ENCODE measurements at places on chromosomes 16 and 17.

GRCh38 chr16:1057252-1057932 is 15.2 kb upstream of the SSTR5 start:
- peak overlapping the region; percentile 32 for H3K4me3 ChIP-seq
- no peak overlapping the region for H3K27ac ChIP-seq
- DNase-seq, result peak; percentile 65
- no peaks in the 10 kb centered on the region for H3K4me1 ChIP-seq

DNA sequence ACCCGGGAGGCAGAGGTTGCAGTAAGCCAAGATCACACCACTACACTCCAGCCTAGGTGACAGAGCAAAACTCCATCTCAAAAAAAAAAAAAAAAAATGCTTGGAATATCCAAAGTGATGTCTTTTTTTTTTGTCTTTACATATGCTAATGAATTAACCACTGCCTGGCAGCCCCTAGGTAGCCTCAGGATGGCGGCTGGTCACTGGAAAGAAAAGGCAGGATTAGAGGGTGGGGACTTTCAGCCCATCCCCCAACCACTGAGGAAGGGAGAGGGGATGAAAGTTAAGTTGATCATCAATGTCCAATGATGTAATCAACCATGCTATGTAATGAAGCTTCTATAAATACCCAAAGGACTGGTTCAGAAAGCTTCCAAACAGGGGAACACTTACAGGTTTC is 26.8 kb downstream of the RNF157 start:
- H3K36me3 ChIP-seq, result no peaks in the 10 kb centered on the region
- peak; percentile 60 for DNase-seq
- peaks cover 25% of the 10 kb centered on the region for H3K4me1 ChIP-seq

- H3K4me1 ChIP-seq, result no peaks in the 10 kb centered on the region
- no peak for DNase-seq
- no peaks in the 10 kb centered on the region for H3K27me3 ChIP-seq
- H3K36me3 ChIP-seq, result peaks cover 3% of the 10 kb centered on the region
- H3K4me3 ChIP-seq, result no peak overlapping the region
- no peak overlapping the region for H3K27ac ChIP-seq
Measured at GRCh38 chr17:11105141-11105540, 135.9 kb upstream of the SHISA6 start.

- H3K4me1 ChIP-seq, result peaks cover 31% of the 10 kb centered on the region
- H3K4me3 ChIP-seq, result no peak overlapping the region
- no peaks in the 10 kb centered on the region for H3K27me3 ChIP-seq
- H3K27ac ChIP-seq, result no peak overlapping the region
Measured at GRCh38 chr16:74608944-74609343, 2.0 kb upstream of the GLG1 start.

- no peak for DNase-seq
- no peaks in the 10 kb centered on the region for H3K36me3 ChIP-seq
- H3K4me3 ChIP-seq, result no peak overlapping the region
- no peaks in the 10 kb centered on the region for H3K27me3 ChIP-seq
- H3K4me1 ChIP-seq, result no peaks in the 10 kb centered on the region
- H3K27ac ChIP-seq, result no peak overlapping the region
Measured at GRCh38 chr17:39765175-39765574, 27.4 kb downstream of the GRB7 start.

- no peak overlapping the region for H3K27ac ChIP-seq
- DNase-seq, result no peak
- peaks cover 9% of the 10 kb centered on the region for H3K4me1 ChIP-seq
Measured at GRCh38 chr16:27853101-27853500, 210.4 kb downstream of the GSG1L start.

DNA sequence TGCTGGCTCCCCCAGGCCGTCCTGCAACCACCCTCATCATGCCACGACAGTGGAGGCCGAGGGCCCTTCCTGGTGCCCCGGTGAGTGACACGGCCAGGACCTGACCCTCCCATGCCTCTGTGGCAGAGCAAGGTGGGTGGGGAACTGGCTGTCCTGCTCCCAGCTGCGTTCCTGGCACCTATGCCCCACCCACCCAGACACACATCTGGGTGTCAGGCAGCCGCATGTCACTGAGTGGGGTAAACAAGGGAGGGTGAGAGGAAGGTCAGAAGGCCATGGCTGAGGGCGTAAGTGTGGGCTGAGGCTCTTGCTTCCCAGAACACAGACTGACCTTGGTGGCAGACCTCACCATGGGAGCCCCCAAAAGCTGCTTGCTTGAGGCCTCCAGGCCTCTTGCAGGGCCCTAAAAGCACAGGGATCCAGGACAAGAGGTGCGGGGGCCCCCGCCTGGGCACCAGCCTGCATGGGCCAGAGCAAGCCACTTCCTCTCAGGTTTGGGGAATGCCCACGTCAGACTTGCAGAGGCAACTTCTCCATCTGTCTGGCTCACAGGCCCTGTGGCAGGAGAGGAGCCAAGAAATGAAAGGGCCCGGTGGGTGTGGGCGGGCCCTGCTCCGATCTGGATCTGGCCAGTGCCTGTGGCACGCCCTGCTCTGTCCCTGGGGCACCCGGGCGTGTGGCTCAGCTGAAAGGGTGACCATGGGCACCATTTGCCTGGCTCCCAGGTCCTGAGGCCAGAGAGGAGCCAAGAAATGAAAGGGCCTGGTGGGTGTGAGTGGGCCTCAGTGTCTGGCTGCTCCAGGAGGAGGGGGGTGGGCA is 3.9 kb upstream of the CCDC57 start:
- no peaks in the 10 kb centered on the region for H3K4me1 ChIP-seq
- no peak for DNase-seq

GRCh38 chr17:43385046-43385831 is 13.6 kb upstream of the ARL4D start:
- H3K36me3 ChIP-seq, result no peaks in the 10 kb centered on the region
- no peak overlapping the region for H3K4me3 ChIP-seq
- DNase-seq, result no peak
- no peaks in the 10 kb centered on the region for H3K4me1 ChIP-seq

DNA sequence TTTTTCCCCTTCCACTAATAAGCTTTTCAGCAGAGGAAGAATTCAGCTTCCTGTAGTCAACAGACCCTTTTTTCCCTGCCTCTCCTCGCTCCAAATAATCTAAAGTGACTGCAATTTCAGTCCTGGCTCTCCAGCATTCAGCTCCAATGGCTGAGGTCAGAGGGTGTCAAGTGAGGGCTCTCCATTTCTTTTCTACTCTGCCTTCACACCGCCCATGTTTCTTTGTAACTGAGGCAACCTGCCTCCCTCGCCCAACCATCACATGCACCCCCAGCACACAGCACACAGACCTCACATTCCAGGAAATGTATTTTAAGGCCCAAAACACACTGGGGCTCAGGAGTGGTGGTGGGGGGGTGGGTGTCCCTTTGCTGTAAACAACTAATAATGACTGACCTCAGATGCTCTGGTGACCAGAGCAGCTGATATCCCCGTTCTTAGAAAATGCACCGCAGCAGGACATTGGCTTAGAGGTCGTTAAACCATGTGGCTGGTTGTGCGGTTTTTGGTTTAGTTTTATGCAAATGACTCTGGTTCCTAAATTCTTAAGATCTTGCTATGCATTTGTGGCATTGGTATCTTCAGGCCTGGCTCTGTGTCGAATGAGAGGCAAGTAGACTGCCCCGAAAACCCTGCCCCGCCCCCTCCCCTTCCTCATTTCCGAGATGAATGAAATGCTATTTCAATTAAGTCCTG is 203.6 kb downstream of the ZFHX3 start:
- no peaks in the 10 kb centered on the region for H3K36me3 ChIP-seq
- no peak overlapping the region for H3K4me3 ChIP-seq
- no peaks in the 10 kb centered on the region for H3K27me3 ChIP-seq
- DNase-seq, result no peak
- H3K4me1 ChIP-seq, result peaks cover 21% of the 10 kb centered on the region

DNA sequence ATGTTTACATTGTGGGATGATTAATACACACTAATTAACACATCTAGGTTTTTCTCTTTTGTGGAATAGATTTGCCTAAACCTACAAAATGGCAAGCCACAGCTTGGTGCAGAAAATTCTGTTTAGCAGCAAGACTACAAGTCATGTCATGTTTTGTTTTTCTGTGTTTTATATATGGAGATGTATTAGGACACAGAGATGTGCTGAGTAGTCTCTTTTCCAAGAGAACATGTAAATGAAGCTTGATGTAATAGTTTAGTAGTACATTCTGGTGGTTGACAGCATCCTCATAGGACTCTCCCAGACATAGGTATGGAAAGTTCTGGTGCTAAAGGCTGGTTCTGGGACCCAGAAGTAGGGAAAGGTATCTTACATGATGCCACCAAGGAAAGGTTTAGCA is 1345.4 kb downstream of the CDH11 start:
- no peak overlapping the region for H3K27ac ChIP-seq
- H3K36me3 ChIP-seq, result no peaks in the 10 kb centered on the region
- H3K27me3 ChIP-seq, result no peaks in the 10 kb centered on the region
- DNase-seq, result no peak
- H3K4me3 ChIP-seq, result no peak overlapping the region

GRCh38 chr17:327296-327695 is 25.3 kb downstream of the RPH3AL start:
- H3K4me3 ChIP-seq, result no peak overlapping the region
- no peak overlapping the region for H3K27ac ChIP-seq
- H3K4me1 ChIP-seq, result peaks cover 8% of the 10 kb centered on the region
- no peak for DNase-seq
- no peaks in the 10 kb centered on the region for H3K27me3 ChIP-seq

- H3K27ac ChIP-seq, result no peak overlapping the region
- no peak overlapping the region for H3K4me3 ChIP-seq
- no peaks in the 10 kb centered on the region for H3K36me3 ChIP-seq
- no peak for DNase-seq
Measured at GRCh38 chr17:57735230-57735629, 9.9 kb downstream of the CCDC182 start.

GRCh38 chr17:15414532-15415306 is 52.7 kb downstream of the CDRT4 start:
- no peak overlapping the region for H3K4me3 ChIP-seq
- H3K4me1 ChIP-seq, result no peaks in the 10 kb centered on the region
- no peak for DNase-seq

GRCh38 chr17:17401271-17401781 is 75.5 kb upstream of the MED9 start:
- H3K36me3 ChIP-seq, result no peaks in the 10 kb centered on the region
- no peak overlapping the region for H3K27ac ChIP-seq
- H3K27me3 ChIP-seq, result no peaks in the 10 kb centered on the region
- no peak overlapping the region for H3K4me3 ChIP-seq
- no peaks in the 10 kb centered on the region for H3K4me1 ChIP-seq
- peak; percentile 80 for DNase-seq

DNA sequence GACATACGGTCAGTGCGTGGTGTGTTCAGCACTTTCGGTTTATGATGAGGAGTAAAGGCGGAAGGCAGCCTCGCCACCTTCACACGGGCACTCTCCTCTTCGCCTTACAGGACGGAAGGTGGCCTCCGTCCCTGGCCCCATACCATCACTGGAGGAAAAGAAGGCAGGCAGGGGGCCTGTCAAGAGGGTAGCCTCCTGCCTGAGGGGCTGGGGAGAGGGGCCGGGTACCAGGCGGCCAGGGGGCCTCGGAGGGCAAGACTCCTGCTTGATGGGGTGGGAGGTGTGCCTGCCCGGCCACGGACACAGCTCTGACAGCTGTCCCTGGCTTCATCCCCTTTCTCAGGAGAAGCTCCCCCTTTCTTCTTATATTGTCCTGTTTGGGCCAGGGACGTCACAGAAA is 15.6 kb upstream of the SLC38A8 start:
- H3K36me3 ChIP-seq, result peaks cover 6% of the 10 kb centered on the region
- H3K4me1 ChIP-seq, result 0 out of 2 replicates have a peak, but pooled peaks cover 4% of the 10 kb centered on the region
- H3K4me3 ChIP-seq, result no peak overlapping the region
- no peaks in the 10 kb centered on the region for H3K27me3 ChIP-seq
- DNase-seq, result no peak

GRCh38 chr17:43393944-43394482 is 4.8 kb upstream of the ARL4D start:
- no peaks in the 10 kb centered on the region for H3K36me3 ChIP-seq
- DNase-seq, result peak; percentile 98
- H3K27ac ChIP-seq, result no peak overlapping the region
- H3K27me3 ChIP-seq, result no peaks in the 10 kb centered on the region
- H3K4me3 ChIP-seq, result no peak overlapping the region

DNA sequence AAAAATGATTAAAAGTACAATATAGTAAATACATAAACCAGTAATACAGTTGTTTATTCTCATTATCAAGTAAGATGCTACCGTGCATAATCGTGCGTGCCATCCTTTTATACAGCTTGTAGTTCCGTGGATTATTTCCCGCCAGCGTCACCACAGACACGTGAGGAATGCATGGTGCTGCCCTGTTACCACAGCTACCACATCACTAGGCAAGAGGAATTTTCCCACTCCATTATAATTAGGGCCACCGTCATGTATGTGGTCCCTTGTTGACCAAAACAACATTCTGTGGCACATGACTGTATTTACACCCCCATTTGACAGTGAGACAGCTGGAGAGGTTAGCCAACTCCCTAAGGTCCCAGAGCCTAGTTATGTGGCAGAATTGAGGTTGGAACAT is 30.5 kb upstream of the LGALS9 start:
- H3K4me3 ChIP-seq, result no peak overlapping the region
- H3K36me3 ChIP-seq, result no peaks in the 10 kb centered on the region
- no peaks in the 10 kb centered on the region for H3K27me3 ChIP-seq
- peaks cover 5% of the 10 kb centered on the region for H3K4me1 ChIP-seq
- H3K27ac ChIP-seq, result no peak overlapping the region

DNA sequence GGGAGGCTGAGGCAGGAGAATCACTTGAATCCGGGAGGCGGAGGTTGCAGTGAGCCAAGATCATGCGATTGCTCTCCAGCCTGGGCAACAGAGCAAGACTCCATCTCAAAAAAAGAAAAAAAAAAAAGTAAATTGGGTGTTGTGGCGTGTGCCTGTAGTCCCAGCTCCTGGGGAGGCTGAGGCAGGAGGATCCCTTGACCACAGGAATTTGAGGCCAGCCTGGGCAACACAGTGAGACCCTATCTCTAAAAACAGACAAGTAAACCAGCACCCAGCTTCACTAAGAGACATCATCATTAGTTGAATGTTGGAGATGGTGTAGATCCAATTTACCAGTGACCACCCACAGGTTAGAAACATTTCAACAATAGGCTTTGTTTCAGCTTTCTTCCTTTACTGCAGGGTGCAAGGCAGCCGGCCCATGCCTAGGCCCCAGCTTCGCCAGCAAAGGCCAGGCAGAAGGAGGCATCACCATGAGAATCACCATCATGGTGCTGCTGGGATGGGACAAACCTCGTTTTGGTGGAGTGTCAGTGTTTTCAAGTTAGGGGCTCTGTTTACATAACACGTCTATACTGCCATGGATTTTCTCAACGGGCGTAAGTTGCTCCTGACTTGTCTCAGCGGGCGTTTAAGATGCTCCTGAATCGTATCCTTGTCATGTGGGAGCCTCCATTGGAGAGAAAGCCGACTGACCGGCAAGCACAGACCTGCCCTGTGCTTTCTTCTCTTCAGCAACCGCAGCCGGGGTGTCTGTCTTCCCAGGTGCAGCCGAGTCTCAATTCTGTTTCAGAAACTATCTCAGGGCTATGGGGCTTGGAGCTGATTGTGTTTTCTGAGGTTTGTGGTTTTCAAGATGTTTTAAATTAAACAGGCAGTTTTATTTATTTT is 7.3 kb downstream of the TCF25 start:
- no peaks in the 10 kb centered on the region for H3K4me1 ChIP-seq
- peaks cover 4% of the 10 kb centered on the region for H3K36me3 ChIP-seq
- H3K27ac ChIP-seq, result 0 out of 2 replicates have a peak overlapping the region, but pooled peaks have one; percentile 69
- H3K27me3 ChIP-seq, result no peaks in the 10 kb centered on the region

- H3K4me1 ChIP-seq, result 0 out of 2 replicates have a peak, but pooled peaks cover 6% of the 10 kb centered on the region
- peak overlapping the region; percentile 84 for H3K27ac ChIP-seq
- H3K36me3 ChIP-seq, result 0 out of 2 replicates have a peak, but pooled peaks cover 16% of the 10 kb centered on the region
Measured at GRCh38 chr16:30609002-30609925, 925 bp downstream of the ZNF689 start.

GRCh38 chr17:29749045-29749825 is 126.5 kb upstream of the CORO6 start:
- no peaks in the 10 kb centered on the region for H3K36me3 ChIP-seq
- H3K27me3 ChIP-seq, result no peaks in the 10 kb centered on the region
- no peak for DNase-seq
- no peak overlapping the region for H3K27ac ChIP-seq
- H3K4me1 ChIP-seq, result no peaks in the 10 kb centered on the region

Measured in GM23338 (cell line).